ENCODE measurements at places on chromosomes 7 and 10. TPM values are rescaled to one million over a fixed set of nuclear protein-coding genes. Genes with fewer than 3 reads are reported as not detected.

DNA sequence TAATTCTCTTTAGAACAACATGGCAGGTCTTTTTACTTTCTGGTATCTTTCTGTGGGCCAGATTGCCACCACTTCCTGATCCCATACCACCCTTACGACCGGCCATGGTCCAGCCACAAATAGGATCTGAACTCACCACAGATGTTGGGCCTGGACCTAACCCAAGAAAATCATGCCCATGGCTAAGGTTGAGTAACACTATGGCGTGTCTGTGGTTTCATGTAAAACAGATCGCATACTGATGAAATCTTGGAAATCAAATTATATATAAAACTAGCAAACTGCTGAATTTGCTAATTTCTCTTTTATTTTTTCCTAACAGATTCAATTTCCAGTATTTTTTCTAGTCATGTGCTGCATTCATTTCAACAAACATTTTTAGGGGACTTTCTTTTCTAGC, 77.2 kb downstream of the CH25H start:
- H3K4me1 ChIP-seq: no peaks in the 10 kb centered on the region
- H3K27ac ChIP-seq: no peak overlapping the region
- H3K36me3 ChIP-seq: no peaks in the 10 kb centered on the region
- H3K27me3 ChIP-seq: peaks cover 28% of the 10 kb centered on the region
- H3K4me3 ChIP-seq: no peak overlapping the region

GRCh38 chr7:153858355-153858754, 193.8 kb upstream of the DPP6 start:
- DNase-seq: no peak
- no peaks in the 10 kb centered on the region for H3K4me1 ChIP-seq
- H3K36me3 ChIP-seq: no peaks in the 10 kb centered on the region
- no peak overlapping the region for H3K27ac ChIP-seq
- no peak overlapping the region for H3K4me3 ChIP-seq
- H3K27me3 ChIP-seq: no peaks in the 10 kb centered on the region

The MYPN gene
- not detected for total RNA-seq

The LYZL1 gene
- not detected for total RNA-seq
